ENCODE measurements at places on chromosomes 11 and 22.

GRCh38 chr11:122782222-122782621, 56.1 kb upstream of the CRTAM start:
- no peak for DNase-seq

DNA sequence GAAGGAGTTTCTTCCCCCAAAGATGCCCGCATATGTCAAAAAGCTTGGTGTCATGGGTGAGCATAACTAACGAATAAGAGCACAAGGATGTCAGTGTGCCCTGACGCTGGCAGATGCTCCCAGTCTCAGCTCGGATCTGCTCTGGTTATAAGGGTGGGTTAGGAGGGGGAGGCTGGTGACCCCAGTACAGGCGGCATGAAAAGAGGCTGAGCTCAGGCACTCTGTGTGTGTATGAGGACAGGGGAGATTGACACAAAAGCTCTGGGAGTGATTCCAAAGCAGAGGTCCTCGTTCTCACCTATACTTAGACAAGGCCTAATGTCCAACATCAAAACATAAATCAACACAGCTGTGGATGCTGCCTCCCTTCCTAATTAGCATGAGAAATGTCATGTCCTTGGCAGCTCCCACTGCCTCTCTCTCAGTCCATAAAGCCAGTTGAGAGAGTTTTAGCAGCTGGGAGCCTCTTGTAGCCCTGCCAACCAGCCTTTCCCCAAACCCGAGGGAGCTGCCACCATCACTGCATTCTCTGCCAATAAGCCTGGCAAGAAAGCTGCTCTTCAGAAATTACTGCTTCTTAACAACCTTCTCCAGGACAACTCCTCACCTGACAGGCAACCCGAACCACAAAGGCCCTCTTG, 59.8 kb downstream of the SC5D start:
- no peak for DNase-seq

- no peak for DNase-seq
Observed at GRCh38 chr22:46933040-46933930, 170.8 kb downstream of the TBC1D22A start.

- no peak for DNase-seq
Observed at GRCh38 chr22:28894807-28895206, 11.4 kb downstream of the ZNRF3 start.

GRCh38 chr11:34721646-34722045, 100.8 kb downstream of the EHF start:
- DNase-seq, result no peak

DNA sequence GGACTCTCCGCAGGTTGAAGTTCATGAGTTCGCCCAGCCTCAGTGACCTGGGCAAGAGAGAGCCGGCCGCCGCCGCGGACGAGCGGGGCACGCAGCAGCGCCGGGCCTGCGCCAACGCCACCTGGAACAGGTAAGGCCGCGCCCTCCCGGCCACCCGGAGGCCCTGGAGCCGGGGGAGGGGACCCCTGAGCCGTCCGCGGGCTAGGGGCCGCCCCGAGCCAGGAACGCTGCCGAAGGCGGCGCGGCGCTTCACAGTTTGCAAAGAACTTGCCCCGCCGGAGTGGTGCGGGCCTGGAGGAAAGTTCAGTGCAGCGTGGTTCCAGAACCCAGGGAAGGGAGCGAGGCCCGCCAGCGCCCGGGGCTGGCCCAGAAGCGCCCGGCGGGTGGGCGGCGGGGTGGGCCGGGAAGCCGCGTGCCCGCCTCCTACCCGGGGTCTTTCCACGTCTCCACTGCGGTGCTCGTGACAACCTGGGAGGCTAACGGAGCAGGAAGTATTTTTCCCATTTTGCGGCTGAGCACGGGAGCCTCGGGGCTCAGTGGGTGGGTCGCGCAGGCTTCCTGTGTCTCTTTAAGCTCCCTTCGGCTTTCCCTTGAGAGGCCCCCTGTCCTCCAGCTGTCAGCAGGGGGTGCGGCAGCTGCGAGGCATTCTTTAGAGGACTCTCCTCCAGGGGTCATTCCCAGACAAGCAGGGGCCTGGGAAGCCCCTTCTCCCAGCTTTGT, 635 bp downstream of the PRR5 start:
- no peak for DNase-seq

DNA sequence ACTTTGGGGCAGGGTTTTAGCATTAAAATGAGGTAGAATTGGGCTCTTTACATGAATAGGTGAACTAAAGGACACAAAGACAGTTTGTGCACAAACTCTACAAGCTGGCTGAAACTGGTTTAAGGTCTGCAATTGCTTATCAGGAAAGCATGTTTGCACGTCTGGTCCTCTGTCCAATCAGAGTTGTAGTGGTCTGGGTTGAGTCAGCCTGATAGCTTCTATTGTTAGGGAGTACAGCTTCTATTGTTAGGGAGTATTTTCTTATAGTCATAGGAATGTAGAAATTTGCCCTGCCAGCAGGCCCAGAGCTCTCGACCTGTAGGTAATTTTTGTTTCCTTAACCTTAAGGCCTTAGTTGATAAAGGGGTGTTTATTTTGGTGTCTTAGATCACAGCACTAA, 1422.4 kb downstream of the LRRC4C start:
- DNase-seq, result no peak

DNA sequence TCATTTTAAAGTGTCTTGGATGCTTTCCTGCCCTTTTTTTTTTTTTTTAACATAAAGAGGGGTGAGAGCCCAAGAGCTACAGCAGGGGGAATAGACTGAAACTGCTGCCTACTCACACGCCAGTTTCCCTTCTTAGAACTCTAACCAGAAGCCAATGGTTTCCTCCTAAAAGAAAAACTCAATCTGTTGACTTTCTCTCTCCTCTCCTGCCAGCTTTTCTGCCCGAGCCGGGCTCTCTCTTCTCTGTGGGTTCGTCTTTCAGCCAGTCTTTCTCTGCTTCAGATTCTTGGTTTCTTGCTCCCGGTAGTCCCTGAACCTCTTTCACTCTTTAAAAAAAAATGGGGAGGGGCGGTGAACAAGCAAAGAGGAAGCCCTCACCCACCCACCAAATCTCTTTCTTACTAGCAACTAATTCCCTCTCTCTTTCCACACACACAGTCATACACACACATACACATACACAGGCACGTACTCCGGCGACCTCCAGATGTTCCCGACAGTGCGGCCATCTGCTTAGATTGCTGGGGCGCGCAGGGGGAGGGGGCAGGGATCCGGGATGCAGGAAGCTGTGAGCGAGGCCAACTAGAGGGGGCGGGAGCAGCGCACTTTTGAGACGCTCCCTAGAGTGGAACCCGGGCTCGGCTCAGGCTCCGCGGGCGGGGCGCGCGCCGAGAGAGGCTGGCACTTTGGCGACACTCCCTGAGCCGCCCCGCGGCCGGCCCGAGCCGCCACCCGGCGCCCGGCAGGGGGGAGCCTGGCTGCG, 444 bp upstream of the TSKU start:
- DNase-seq, result peak; percentile 96

- no peak for DNase-seq
Observed at GRCh38 chr11:132980670-132981069, 551.6 kb downstream of the OPCML start.

DNA sequence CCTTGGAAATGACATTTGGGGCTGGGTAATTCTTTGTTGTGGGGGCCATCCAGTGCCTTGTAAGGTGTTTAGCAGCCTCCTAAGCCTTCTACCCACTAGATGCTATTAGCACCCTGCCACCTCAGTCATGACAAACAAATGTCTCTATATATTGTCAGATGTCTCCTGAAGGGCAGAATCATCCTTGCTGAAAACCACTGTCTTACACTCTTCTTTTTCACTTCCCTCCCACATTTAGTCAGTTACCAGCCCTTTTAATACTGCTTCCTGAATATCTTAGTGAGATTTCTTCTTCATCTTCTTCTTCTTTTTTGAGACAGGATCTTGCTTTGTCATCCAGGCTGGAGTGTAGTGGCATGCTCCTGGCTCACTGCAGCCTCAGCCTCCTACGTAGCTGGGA, 33.1 kb downstream of the TNRC6B start:
- peak; percentile 27 for DNase-seq

DNA sequence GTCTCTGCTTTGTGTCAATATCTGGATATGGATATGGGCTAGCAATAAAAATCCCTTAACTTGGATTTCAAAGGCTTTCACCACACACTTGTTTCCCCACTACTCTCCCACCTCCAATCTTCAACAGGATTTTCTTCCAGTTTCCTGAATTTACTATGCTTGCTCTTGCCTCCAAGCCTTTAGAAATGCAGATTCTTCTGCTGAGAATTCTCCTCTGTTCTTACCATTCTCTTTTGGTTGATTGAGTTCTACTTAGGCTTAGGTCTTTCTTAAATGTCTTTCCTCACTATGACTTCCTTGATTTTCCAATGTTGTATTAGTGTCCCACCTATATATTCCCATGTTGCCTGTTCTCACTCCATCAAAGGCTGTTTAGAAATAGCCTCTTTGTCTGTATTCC, 1502.4 kb upstream of the TENM4 start:
- DNase-seq, result no peak

DNA sequence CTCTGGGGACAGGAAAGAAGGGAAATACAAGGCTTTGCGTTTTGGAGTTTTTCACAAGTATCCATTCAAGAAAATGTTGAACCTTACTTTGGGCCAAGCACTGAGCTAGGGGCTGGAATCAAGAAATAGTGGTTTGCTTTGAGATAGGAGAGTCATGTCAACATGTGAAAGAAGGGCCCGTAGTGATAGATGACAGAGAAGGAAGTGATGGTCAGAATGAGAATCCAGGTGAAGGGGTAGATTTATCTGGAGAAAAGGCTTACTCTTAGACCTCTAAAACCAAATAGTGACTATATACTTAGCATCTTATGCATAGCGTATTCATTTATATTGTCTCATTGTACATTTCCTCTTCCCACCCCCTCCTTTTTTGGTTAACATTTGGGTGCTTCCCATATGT, 87.3 kb downstream of the GAB2 start:
- no peak for DNase-seq

- no peak for DNase-seq
Observed at GRCh38 chr11:65745049-65745448, 24.5 kb upstream of the RNASEH2C start.

DNA sequence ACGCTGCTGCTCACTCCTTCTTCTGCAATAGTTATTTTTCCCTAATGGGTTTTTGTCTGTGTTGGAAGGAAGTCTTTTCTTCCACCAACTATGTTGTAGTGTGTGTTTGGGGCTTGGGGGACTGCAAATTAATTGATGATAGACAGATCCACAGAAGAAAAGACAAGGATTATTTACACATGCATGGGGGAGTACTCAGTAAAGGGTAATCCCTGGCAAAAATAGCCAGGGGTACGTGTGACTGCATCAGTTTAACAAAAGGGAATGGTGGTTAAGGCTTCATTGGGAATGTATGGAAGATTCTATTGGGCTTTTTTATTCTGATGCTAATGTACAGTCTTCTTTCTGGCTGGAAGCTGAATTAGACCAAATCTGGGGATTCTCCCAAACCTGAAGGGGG, 20.2 kb upstream of the FEZ1 start:
- DNase-seq, result no peak

- no peak for DNase-seq
Observed at GRCh38 chr11:118305726-118306125, 1.2 kb downstream of the CD3E start.

DNA sequence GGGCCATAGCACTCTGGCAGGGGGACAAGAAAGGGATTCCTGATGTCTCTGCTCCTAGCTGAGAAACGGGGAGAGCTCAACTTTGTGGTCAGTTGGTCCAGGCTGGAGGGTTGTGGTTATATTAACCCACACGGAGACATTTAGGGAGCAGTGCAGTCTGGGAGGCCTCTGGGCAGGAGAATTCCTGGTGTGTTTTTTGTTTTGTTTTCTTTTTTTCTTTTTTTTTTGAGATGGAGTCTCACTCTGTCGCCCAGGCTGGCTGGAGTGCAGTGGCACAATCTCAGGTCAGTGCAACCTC, 88.0 kb upstream of the SHISAL1 start:
- no peak for DNase-seq

- DNase-seq, result peak; percentile 49
Observed at GRCh38 chr22:30636226-30637077, 871 bp downstream of the SLC35E4 start.

DNA sequence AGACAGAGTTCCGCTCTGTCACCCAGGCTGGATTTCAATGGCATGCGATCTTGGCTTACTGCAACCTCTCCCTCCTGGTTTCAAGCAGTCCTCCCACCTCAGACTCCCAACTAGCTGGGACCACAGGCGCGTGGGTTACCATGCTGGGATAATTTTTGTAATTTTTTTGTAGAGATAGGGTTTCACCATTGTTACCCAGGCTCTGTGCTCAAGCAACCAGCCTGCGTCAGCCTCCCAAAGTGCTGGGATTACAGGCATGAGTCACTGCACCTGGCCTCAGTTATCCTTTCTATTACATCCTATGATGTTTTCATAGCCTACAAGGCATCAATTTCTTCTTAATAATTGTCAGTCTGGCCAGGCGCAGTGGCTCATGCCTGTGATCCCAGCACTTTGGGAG, 36.5 kb downstream of the LRRC74B start:
- no peak for DNase-seq

DNA sequence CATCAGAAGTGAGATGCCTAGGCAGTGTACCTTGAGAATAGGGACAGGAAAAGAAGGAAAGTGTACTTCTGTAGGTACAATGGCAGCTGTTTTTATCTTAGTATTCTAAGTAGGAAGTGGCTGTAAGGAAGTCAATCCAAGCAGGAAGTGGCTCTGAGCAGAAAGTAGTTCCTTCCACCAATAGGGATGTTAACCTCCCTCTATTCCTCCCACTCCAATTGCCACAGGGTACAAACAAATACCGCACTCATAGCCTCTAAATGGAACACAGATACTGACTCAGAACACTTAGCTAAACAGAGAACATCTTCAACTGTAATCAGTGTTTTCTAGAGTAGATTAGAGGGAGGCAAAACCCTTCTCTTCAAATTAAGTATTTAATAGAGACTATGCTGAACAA, 10.6 kb downstream of the LRRC55 start:
- no peak for DNase-seq

DNA sequence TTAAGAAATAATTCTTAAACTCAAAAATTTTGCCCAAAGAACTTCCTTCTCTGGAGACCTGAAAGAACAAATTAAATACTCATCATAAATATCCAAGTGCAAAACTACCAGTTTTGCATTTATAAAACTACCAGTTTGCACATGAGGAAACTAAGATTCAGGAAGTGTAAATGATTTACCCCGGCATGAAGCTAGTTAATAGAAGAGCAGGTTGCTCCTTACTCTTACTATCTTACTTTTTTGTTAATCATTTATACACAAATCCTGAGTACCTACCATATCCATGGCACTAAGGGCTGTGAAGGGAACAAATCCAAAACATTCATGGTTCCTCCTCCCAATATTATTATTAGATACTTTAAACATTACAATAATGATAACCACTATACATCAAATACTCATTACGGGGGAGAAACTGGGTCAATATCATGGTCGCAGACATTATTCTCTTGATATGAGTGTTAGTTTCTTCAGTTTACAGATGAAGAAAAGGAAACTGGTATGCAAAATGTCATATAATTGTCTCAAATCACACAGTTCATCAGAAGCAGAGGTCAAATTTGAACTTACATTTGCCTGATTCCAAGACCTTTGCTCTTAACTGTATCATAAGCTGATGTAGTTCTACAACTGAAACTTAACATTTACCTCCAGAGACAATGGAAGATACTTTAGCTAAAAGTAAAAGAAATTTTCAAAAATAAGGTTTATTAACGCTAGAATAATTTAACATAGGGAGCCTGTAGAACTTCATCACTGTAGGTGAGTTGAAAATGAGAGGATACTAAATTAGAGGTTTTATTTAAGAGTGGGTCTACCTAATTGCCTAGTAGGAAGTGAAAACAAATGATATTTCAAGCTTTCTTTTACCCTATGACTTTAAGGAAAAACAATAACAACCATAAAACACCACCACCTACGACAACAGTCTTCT, 74.5 kb downstream of the FAM76B start:
- DNase-seq, result no peak

- no peak for DNase-seq
Observed at GRCh38 chr11:84642500-84642899, 984.6 kb downstream of the DLG2 start.
